KBM-7 (cell line): ENCODE measurements at places on chromosomes 3 and 15.
A peak's percentile ranks its signal among the peaks of the same experiment; 100 is the strongest.

DNA sequence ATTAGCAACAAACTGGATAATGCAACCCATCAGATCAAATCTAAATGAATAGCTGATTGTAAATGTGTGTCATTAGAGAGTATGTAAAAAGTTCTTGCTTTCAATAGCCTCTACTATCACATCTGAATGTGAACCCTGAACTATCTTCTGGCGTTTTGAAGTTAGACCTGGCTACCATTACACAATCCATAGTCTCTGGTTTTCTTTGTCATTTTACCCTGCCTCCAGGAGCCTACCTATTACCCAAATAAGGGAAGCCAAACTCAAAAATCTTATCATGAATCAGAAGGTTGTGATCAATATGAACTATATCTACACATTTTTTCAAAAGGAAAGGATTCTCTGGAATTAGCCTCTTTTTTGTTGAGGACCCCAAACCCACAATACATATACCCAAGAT lies 31.8 kb downstream of the PCYT1A start:
- no peak for DNase-seq

DNA sequence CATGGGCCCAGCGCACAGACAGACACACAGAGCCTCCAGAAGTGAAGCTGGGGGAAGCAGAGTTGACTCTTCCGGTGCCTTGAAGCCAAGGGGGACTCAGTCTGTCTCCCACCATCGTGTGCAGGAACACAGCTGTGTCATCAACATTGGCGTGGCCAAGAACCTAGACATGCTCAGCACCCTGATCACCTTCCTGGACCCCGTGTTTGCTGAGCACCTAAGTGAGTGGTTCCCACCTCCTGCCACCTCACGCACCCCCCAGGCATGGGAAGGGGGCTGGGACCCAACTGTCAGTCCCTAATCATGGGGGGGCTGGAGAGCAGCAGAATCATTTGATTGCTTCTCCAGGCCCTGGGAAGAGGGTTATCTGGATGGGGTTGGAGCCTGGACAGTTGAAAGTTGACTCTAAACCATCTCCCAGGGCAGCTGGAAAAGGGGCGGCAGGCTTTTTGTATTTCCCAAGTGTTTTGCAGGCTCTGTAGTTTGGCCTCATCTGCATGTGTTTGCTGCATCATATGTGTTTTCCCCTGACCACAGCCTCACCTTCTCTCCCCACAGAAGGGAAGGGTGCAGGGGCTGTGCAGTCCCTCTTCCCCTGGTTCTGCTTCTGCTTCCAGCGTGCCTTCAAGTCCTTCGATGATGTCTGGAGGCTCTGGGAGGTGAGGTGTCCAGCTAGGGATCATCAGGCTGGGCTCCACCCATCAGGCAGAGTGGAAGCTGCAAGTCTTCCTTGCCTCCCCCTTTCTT lies 12.8 kb downstream of the TBC1D21 start:
- no peak for DNase-seq

- DNase-seq: no peak
These were observed 60.5 kb downstream of the IGF2BP2 start for GRCh38 chr3:185764163-185764979.

DNA sequence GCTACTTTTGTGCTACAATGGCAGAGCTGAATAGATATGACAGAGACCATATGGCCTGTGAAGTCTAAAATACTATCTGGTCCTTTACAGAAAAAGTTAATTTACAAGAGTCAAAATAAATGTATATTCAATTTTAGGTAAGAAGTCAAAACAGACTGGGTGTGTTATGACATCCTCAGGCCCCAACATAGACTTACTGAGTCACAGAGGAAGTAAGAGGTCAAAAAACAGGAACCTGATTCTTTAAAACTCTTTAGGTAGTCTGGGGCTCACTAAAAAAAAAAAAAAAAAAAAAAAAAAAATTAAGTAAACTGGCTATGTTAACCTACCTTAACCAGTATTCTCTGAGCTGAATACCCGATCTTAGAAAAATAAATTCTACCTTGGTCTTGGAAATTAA lies 13.1 kb downstream of the DNAAF4 start:
- DNase-seq: peak; percentile 65

DNA sequence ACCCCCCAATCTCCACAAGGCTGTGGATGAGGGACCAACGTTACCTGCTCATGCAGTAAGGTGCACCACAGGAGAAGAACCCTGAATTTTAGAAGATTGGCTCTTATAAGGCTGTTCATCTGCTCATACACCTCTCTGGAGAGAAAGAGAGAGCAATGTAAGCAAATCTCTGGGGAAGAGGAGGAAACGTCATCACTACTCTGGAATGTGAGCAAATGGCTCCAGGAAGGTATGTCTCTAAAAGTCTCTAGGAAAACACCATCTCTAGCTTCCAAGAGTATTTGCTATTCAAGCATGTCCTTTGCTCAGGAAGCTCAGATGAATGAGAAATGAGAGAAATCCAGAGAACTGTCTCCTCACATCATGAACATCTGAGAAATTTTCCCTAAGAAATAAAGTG lies 235.4 kb downstream of the TBL1XR1 start:
- no peak for DNase-seq

GRCh38 chr3:138254216-138254615 lies 67.1 kb downstream of the ARMC8 start:
- DNase-seq: no peak

DNA sequence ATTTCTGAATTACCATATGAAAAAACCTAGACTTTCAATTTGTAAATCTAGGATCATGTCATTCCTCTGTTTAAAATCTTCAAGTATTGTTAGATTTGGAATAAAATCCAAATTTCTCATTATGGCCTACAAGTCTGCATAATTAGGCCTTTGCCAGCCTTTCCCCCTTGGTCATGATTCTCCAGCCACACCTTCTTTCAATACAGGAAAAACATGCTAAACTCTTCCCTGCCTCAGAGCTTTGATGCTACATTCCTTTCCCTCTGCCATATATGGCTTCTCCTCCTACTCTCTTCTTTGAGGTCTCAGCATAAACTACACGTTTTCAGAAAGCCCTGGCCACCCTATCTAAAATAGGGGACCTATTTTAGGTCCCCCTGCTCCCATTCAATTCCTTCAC lies 48.5 kb downstream of the TM6SF1 start:
- DNase-seq: no peak

GRCh38 chr3:177647876-177648275 lies 450.6 kb upstream of the TBL1XR1 start:
- no peak for DNase-seq

DNA sequence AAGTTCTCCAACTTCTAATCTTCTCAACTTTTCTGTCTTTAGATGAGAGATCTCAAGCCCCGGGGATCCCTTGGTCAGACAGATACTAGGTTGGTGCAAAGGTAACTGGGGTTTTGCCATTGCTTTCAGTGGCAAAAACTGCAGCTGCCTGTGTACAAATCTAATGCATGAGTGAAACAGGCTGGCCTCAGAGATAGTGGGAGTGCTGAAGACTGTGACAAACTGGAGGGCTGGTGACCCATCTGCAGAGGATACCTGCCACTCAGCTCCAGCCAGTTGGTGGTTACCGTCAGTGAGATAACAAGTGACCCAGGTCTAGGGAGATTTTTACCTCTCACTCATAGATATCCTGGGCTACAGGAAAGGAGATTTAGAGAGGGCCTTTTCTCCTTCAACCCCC lies 85.7 kb downstream of the RYR3 start:
- no peak for DNase-seq

DNA sequence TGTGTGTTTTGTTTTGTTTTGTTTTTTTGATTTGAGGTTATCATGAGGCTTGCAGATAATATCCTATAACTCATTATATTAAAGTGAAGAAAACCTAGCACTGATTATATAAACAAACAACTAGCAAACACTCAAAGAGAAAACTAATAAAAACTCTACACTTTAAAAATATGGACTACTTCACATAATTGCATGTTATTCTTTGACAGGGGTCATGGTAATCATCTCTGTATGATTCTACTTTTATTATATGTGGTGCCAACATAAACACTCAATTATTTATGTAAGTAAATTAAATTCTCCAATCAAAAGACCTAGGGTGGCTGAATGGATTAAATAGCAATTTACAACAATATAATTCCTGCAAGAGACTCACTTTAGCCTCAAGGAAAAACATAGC lies 44.6 kb upstream of the P3H2 start:
- DNase-seq: no peak

DNA sequence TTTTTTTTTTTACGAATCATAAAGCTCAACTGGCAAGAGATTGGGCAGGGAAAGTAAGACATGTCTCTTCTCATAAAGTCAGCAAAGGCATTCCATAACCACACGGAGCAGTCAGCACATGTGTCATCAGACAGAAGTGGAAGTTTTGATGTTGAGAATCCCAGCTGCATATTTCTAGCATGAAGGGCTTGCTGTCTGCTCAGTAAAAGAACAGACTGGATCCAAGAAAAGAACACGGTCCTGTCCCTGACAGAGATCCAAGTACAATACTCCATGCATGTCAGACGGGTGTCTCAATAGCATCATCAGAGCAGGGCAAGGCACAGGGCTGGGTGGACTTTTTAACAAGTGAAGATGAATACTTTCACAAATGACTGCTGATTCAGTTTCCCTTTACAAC lies 38.2 kb downstream of the ABI3BP start:
- DNase-seq: no peak

GRCh38 chr3:185309795-185310194 lies 53.1 kb upstream of the MAP3K13 start:
- no peak for DNase-seq

DNA sequence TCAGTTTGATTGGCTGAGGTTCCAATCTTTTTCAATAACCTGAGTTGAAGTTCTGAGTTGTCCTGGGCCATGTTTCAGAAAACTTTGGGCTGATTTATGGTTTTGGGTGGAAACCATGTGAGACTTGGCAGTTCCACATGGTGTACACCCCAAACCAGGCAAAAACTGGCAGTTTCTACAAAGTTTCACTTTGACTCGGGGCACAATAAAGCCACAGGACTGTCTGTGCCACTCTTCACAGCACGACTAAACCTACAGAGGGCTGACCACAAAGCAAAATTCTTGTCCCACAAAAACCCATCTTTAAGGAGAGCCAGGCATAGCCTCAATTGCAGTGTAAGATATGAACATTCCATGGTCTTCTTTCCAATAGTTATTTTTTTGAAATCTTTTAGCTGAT lies 155.0 kb downstream of the DUT start:
- no peak for DNase-seq

GRCh38 chr15:58537033-58537432 lies 105.2 kb downstream of the LIPC start:
- no peak for DNase-seq

GRCh38 chr3:12894629-12895028 lies 53.3 kb upstream of the RPL32 start:
- no peak for DNase-seq

GRCh38 chr3:123038751-123039150 lies 11.2 kb upstream of the SEMA5B start:
- DNase-seq: no peak

- no peak for DNase-seq
These were observed 826.8 kb upstream of the CFAP20DC start for GRCh38 chr3:59876533-59877062.

DNA sequence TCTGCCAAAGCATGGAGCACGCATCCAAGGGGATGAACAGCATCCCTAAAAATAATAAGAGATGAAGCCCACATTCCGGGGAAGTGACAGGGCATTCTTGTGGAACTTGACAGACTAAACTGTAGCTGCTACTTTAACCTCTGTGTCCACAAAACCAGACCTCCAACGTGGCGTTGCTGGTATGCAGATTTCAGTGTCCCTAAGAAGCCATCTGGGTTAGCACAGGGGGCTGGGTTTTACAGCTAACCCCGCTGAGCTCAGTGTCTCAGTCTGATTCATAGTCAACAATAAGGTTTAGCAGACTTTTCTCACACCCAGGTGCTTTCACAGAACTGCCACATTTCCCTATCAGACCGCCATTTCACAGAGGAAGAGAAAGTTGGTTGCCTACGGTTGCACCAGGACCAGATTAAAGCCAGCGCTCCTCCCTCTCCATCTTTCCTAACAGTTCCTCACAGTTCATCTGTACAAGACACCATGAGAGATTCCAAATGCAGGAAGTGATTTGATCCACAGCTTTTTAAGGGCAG lies 61.6 kb upstream of the CTDSPL start:
- no peak for DNase-seq

DNA sequence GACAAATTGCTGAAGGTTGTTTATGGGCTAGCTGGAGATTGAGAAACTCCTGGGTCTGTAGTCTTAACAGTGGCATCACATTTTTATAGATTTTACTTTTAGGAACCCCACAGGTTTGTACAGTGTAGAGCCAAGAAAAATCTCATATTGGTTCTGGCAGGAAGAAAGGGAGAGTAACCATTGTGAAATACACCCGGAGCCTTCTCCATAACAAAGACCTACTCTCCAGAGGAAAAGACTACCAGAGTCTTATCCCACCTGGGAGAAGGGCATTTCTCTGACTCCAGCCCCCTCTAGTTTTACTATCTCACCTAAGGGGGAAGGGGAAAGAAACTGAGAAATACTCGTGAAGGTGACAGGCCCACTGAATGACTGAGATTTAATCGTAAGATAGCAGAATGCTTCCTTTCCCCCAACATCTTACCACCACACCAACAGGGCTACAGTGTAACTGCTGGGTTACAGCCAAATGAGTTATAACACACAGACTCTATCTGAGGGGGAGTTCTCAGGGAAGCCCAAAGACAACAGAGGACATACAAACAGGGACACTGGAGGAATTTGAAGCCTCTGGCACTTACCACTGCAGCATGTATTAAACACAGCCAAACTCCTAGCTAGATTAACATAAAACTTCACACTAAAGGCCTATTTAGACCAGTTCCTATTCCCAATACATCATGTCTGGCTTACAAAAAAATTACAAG lies 56.1 kb downstream of the SYN2 start:
- no peak for DNase-seq

GRCh38 chr3:182470187-182470586 lies 323.1 kb upstream of the ATP11B start:
- no peak for DNase-seq

DNA sequence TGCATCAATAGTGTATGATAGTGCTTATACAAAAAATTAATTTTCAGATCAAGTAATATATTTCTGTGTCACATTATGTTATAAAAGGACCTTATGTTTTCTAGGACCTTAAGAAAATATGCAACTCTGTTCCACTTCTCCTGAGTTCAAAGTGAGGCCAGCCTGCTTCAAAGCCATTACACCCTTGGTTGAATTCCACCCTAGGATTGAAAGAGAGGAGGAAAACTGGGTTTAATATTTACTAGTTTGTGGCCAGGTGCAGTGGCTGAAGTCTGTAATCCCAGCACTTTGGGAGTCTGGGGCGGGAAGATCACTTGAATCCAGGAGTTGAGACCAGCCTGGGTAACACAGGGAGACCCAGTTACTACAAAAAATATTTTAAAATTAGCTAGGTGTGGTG lies 32.9 kb upstream of the NR1I2 start:
- DNase-seq: no peak

GRCh38 chr3:134258761-134259347 lies 8.2 kb upstream of the RYK start:
- no peak for DNase-seq

DNA sequence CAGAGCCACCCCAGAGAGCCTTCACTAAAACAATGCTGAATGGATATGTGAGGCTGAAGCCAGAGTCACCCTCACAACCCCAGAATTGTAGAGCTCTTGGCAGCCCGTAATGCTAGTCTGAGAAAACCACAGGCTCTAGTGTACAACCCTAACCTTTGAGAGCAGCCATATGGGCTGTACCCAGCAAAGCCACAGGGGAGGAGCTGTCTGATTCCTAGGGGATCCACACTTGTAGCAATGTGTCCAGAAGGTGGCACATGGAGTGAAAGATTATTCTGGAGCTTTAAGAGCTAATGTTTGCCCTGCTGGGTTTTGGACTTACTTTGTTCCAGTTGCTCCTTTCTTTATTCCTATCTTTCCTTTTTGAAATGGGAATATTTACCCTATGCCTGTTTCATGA lies 626.8 kb downstream of the GRM7 start:
- no peak for DNase-seq
